ENCODE measurements at places on chromosomes 4 and X. TPM values are rescaled to one million over a fixed set of nuclear protein-coding genes. Genes with fewer than 3 reads are reported as not detected.

- H3K4me1 ChIP-seq: no peaks in the 10 kb centered on the region
- H3K27me3 ChIP-seq: no peaks in the 10 kb centered on the region
- no peak for DNase-seq
- H3K4me3 ChIP-seq: no peak overlapping the region
- H3K36me3 ChIP-seq: no peaks in the 10 kb centered on the region
Observed at GRCh38 chrX:94686071-94686470, 1012.1 kb downstream of the FAM133A start.

DNA sequence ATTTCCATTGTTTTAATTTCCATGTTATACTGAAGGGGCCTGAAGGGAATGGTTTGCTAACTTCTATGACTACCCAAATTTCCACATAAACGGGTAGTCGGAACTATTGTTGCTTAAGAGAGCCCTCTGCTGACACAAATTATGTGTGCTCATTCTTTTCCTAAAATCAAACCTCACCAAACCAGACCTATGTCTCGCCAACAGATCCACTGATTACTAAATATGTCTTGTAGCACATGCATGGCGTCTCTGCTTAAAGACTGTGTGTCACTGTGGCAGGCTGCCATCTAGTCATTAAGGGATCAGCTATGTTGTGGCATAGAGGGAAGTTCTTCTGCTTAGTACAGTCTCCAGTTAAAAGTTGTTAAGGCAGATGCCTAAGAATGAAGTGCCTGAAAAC lies 25.1 kb downstream of the PIR start:
- no peak overlapping the region for H3K27ac ChIP-seq
- DNase-seq: peak; percentile 48
- H3K27me3 ChIP-seq: peaks cover 18% of the 10 kb centered on the region
- no peak overlapping the region for H3K4me3 ChIP-seq
- H3K4me1 ChIP-seq: peaks cover 8% of the 10 kb centered on the region
- H3K36me3 ChIP-seq: no peaks in the 10 kb centered on the region

DNA sequence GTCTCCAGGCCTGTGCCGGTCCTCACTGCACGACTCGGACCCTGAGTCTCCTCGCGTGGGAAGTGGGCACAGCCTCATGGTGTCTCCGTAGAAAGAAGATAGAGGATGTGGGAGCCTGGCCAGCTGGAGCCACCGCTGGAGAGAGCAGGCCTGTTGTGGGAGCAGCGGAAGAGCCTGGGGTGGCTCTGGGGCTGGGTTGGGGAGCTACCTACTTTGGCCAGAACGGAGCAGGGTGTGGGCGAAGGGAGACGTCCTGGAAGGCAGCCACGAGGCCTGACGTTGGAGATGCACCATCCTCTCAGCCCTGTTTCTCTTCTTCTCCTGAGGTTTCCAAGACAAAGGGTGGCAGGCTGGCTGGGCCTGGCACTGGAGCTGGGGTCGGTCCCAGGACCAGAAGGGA lies 93.8 kb downstream of the SORCS2 start:
- H3K4me1 ChIP-seq: peaks cover 7% of the 10 kb centered on the region
- no peak overlapping the region for H3K27ac ChIP-seq
- H3K27me3 ChIP-seq: no peaks in the 10 kb centered on the region
- no peak for DNase-seq

- DNase-seq: no peak
- no peak overlapping the region for H3K4me3 ChIP-seq
- H3K27me3 ChIP-seq: no peaks in the 10 kb centered on the region
- no peaks in the 10 kb centered on the region for H3K4me1 ChIP-seq
- H3K27ac ChIP-seq: no peak overlapping the region
- H3K36me3 ChIP-seq: no peaks in the 10 kb centered on the region
Observed at GRCh38 chrX:64187762-64188150, 17.8 kb downstream of the AMER1 start.

GRCh38 chr4:10088135-10089010 lies 28.2 kb downstream of the WDR1 start:
- H3K27me3 ChIP-seq: no peaks in the 10 kb centered on the region
- no peak for DNase-seq
- H3K27ac ChIP-seq: no peak overlapping the region
- no peak overlapping the region for H3K4me3 ChIP-seq

DNA sequence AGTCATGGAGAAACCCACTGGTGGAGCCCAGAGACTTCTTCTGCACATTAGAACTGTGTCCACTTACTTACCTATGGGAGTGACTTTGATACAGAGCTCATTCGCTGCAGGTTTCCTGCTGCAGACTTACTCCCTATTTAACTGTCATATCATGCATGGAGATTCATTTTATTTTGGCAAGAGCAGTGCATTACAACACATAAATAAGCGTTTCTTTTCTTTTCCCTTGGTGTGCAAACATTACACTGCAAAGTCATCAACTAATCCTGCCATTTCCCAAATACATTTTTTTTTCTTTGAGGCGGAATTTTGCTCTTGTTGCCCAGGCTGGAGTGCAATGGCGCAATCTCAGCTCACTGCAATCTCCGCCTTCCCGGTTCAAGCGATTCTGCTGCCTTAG lies 230.9 kb upstream of the SFRP2 start:
- no peaks in the 10 kb centered on the region for H3K27me3 ChIP-seq
- no peak overlapping the region for H3K4me3 ChIP-seq
- no peaks in the 10 kb centered on the region for H3K36me3 ChIP-seq
- DNase-seq: no peak

- no peak overlapping the region for H3K27ac ChIP-seq
- H3K27me3 ChIP-seq: peaks cover 3% of the 10 kb centered on the region
- no peaks in the 10 kb centered on the region for H3K36me3 ChIP-seq
- no peaks in the 10 kb centered on the region for H3K4me1 ChIP-seq
- H3K4me3 ChIP-seq: no peak overlapping the region
Observed at GRCh38 chr4:16289897-16290554, 63.8 kb upstream of the TAPT1 start.

DNA sequence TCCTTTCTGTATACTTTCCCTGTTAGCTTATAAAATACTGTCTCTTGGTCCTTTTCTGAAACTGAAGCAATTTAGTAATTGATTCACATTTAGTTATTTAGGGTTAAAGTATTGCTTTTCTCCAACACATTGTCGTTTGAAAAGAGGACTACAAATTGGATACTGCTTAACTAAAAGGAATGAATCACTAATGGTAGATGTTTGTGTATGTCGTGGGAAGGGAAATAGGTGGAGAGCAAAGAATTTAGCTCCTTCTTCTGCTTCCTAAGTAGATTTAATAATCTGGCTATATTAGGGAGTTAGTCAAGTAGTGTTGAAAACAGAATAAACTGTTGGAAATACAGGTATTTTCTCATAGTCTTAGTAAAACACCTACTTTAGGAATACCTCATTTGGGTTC lies 27.9 kb downstream of the SLAIN2 start:
- H3K4me1 ChIP-seq: no peaks in the 10 kb centered on the region
- no peaks in the 10 kb centered on the region for H3K36me3 ChIP-seq
- no peak overlapping the region for H3K4me3 ChIP-seq
- no peak overlapping the region for H3K27ac ChIP-seq
- H3K27me3 ChIP-seq: no peaks in the 10 kb centered on the region
- DNase-seq: no peak

- DNase-seq: no peak
- no peaks in the 10 kb centered on the region for H3K4me1 ChIP-seq
- H3K4me3 ChIP-seq: no peak overlapping the region
- H3K27me3 ChIP-seq: no peaks in the 10 kb centered on the region
Observed at GRCh38 chrX:22800806-22801205, 199.0 kb upstream of the DDX53 start.

DNA sequence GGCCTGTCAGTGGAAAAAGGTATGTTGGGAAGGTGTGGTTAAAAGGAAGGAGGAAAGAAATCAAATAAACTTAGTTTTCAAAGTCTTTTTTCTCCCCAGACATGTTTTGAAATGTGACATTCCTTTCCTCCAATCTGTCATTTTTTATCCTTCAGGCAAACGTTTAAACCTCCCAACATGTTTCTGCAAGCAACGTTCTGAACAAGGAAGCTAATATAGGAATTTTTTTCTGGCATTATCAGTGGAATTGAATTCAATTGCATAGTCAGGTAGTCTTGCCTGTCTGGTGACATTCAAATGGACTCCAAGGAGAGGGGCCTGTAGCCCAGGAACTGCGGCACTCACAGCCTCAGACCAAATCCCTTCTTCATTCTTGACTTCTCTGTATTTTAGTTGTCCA lies 30.0 kb upstream of the RASSF6 start:
- no peak overlapping the region for H3K4me3 ChIP-seq
- no peaks in the 10 kb centered on the region for H3K36me3 ChIP-seq
- H3K27me3 ChIP-seq: peaks cover 3% of the 10 kb centered on the region
- no peak overlapping the region for H3K27ac ChIP-seq

GRCh38 chr4:78864405-78865024 lies 74.7 kb downstream of the PAQR3 start:
- H3K36me3 ChIP-seq: peaks cover 2% of the 10 kb centered on the region
- H3K4me3 ChIP-seq: no peak overlapping the region
- no peaks in the 10 kb centered on the region for H3K27me3 ChIP-seq
- H3K4me1 ChIP-seq: no peaks in the 10 kb centered on the region

DNA sequence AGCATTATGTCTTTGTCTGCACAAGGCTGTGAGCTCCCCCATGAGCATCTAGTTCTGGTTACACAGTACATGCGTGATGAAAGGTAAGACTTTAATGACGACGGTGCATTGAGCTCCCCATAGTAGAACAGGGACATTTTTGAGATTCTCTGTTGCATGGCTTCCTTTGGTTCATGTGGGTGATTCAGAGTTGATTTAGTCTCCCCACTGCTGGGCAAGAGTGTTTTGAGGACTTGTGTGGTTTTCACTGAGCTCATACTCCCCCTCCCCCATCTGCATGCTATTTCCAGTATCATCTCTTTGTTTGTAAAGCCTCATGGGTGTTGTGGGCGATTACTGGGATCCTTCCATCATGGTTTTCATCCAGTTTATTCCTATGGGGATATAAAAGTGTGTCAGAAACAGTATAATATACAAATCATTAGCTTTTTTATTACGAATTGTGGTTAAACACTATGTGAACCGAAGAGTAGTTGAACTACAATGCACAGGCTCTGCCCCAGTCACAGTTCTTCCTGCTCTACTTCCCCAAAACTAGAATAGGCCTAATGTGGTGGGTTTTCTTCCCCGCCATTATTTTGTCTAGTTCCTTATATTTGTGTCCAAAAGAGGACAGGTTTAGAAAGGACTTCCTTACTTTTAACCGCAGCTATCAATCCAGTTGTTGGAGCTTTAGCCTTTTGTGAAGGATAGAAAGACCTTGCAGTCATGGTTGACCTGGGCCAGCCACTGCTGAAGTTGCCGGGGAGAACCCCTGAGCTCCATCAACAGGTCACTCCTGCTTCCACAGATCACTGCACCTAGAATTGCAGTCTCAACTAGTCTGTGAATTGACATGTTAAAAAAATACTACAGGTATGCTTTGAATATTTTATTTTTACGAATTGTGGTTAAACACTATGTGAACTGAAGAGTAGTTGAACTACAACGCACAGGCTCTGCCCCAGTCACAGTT lies 30.4 kb downstream of the KIT start:
- no peak for DNase-seq
- H3K36me3 ChIP-seq: no peaks in the 10 kb centered on the region
- H3K27me3 ChIP-seq: no peaks in the 10 kb centered on the region
- H3K4me3 ChIP-seq: no peak overlapping the region
- no peak overlapping the region for H3K27ac ChIP-seq

DNA sequence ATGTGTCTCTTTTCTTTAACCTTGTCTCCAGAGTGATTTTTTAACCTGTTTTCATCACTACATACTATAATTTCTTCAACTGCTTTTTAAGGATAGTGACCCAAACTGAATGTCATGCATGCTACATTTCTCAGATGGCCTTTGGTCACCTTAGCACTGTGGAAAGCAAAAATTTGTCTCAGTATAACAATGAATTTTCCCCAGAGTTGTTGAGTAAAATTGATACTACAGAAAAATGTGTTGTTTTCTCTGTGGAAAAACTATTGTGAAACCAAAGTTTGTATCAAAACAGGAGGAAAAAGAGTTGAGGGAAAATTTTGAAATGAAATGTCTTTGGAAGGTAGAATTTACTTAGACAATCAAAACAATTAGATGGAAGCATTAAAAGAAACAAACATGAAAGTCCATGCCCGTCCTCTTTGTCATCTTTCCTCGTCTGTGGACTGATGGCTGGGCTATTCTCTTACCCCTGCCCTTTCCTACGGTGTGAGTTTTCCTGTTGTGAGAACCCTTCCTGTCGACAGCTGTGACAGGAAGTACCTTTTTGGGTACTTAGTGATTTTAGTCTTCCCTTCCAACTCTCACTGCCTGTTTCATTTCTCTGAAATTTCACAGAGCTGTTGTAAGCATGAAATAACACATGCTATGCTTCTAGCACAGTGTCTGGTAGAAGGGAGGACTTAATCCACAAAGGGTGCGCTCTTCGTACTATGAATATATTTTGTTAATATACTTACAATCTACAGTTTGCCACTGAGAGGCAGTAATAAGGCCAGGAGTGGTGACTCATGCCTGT lies 50.8 kb downstream of the LRP2BP start:
- H3K27me3 ChIP-seq: no peaks in the 10 kb centered on the region
- no peaks in the 10 kb centered on the region for H3K4me1 ChIP-seq
- peaks cover 15% of the 10 kb centered on the region for H3K36me3 ChIP-seq
- DNase-seq: no peak
- no peak overlapping the region for H3K4me3 ChIP-seq
- H3K27ac ChIP-seq: no peak overlapping the region

- no peaks in the 10 kb centered on the region for H3K4me1 ChIP-seq
- peak overlapping the region; percentile 20 for H3K27ac ChIP-seq
- H3K36me3 ChIP-seq: no peaks in the 10 kb centered on the region
Observed at GRCh38 chr4:89299153-89299791, 8.3 kb downstream of the GPRIN3 start.

- no peak for DNase-seq
- no peak overlapping the region for H3K4me3 ChIP-seq
- H3K27me3 ChIP-seq: peaks cover 5% of the 10 kb centered on the region
Observed at GRCh38 chr4:53779025-53779424, 187.7 kb upstream of the LNX1 start.

DNA sequence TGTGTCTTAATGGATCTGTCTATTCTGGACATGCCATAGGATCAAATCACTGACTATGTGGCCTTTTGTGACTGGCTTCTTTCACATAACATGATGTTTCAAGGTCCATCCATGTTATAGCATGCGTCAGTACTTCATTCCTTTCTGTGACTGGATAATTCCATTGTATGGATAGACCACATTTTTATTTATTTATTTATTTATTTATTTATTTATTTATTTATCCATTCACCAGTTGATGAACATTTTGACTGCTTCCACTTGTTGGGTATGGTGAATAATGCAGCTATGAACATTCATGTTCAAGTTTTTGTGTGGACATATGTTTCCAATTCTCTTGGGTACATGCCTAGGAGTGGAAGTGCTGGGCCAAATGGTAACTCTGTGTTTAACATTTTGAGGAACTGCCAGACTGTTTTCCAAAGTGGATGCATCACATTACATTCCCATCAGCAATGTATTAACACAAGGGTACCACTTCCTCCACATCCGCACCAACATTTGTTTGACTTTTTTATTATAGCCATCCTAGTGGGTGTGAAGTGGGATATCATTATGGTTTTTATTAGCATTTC lies 14.0 kb downstream of the RTL5 start:
- H3K4me1 ChIP-seq: peaks cover 15% of the 10 kb centered on the region
- no peaks in the 10 kb centered on the region for H3K36me3 ChIP-seq
- H3K27me3 ChIP-seq: peaks cover 15% of the 10 kb centered on the region
- no peak for DNase-seq
- H3K4me3 ChIP-seq: no peak overlapping the region

The XAGE2 gene
- 1.0 TPM for total RNA-seq

The ANXA3 gene
- total RNA-seq: 84.1 TPM

The TEX13B gene
- not detected for total RNA-seq

The GSX2 gene
- total RNA-seq: not detected

The HSD17B13 gene
- 0.34 TPM for total RNA-seq

The PPA2 gene
- total RNA-seq: 114 TPM

The FAM47E gene
- 6.3 TPM for total RNA-seq

The MND1 gene
- 0.94 TPM for total RNA-seq

The FOXP3 gene
- total RNA-seq: 0.40 TPM

The KLHL13 gene
- 7.9 TPM for total RNA-seq

Data from lung (tissue), 17 donors.